ENCODE measurements at places on chromosomes 7 and 10.

DNA sequence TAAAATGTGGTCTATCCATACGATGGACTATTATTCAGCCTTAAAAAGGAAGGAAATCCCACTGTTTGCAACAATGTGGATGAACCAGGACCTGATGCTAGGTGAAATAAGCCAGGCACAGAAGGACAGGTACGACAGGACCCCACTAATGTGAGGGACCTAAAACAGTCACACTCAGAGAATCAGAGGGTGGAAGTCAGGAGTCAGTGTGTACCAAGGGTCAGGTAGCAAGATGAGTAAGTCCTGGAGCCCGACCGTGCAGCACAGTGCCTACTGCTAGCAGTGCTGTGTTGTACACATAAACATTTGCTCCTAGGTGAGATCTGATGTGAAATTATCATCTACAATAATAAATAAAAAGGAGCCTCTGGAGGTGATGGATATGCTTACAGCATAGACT lies 322.3 kb downstream of the GLRX3 start:
- DNase-seq: no peak

DNA sequence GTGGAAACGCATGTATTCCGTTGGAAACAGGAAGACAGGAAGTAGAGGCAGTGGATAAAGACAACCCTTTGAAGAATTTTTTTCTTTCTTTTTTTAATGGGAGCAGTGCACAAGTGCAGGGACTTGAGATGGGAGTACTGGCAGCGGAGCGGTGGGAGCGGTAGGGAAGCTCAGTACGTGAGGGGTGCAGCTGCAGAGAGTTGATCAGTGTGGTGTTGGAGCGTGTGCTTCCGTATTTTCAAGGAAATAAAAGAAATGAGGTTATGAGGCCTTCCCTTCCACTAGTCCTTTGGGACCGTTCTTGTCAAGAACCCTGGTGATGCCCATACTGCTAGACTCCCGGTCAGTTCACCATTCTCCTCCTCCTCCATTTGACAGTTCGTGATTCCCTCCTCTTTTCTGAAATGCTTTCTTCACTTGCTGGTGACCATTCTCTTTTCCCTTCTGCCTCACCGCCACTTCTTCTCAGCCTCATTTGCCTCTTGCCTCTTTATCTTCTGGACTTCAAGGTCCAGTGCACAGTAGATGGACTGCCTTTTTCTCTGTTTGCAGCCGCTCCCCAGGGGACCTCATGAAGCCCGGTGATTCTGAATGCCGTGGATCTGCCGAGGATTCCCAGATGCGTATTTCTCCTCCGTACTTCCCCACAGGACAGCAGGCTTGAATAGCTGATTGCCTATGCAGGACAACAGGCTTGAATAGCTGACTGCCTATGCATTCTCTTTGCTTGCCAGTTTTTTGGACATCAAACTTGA lies 39.1 kb upstream of the TMEM236 start:
- DNase-seq: no peak

GRCh38 chr7:129072479-129073011 lies 17.6 kb upstream of the TNPO3 start:
- no peak for DNase-seq

- DNase-seq: no peak
Measured at GRCh38 chr7:36210291-36210922, 57.4 kb downstream of the EEPD1 start.

DNA sequence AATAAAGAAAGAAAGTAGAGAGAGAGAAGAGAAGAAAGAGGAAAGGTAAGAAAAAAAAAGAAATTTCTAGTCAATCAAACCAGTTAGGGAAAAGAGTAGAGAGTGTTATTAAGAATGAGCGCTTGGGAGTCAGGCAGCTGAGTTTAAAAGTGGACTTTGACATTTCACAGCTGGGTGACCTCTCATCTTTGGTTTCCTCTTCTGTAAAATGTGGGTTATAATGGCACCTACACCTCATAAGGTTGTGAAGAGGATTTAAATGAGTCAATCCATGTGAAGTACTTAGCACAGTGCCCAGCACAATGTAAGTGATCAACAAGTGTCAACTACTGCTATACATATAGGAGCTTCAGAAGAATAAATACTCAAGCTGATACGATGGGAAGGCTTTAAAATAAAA lies 12.2 kb downstream of the HOXA1 start:
- no peak for DNase-seq

DNA sequence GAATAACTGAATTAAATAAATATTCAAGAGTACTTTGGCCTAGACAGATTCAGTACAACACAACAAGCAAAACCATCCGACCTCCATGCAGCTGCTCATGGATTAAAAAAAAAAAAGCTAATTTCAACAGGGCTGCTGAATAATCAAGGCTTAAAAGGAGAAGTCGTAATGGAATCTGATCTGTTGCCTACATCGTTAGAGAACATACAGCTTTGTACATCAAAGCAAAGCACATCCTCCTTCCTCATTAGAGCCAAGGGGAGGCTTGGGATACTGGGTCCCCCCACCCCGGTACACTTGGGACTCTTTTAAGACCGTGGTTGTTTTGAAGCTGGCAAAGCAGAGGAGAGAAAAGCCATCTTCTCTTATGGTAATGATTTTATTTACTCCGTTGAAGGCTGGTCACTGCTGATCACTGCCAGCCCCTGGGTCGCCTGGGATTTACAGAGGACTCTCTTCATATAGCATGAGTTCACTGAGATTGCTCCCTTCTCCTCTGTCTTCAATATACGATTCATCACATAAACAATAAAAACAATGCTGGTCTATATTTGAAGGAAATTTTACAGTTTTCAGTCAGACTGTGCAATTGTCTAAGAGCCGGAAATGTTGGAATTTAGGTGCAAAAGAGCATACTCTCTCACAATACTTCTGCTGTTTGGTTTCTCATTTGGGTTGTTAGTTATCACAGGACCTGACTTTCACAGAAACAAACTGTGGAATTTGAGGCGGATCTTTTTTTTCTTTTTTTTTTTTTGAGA lies 148.8 kb downstream of the FAM107B start:
- DNase-seq: no peak

DNA sequence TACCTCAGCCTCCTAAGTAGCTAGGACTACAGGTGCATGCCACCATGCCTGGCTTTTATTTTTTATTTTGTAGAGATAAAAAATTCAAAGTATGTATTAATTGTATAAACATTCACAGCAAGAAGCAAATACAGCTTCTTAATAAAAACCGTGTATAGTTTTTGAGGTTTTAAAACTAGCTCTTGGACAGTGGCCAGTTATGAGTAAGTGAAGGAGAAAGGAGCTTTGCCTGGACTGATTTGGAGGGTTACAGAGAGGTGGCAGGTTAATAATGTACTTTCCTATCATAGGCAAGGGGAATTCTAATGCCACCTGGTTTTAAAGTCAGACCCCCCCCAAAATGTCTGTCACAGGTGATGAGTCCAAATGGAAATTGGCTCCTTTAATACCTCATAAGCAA lies 43.4 kb downstream of the ZNRF2 start:
- no peak for DNase-seq

GRCh38 chr7:86911659-86912058 lies 147.8 kb downstream of the ELAPOR2 start:
- DNase-seq: no peak

- no peak for DNase-seq
Measured at GRCh38 chr7:124776153-124776552, 10.6 kb upstream of the GPR37 start.
